Substantia nigra (tissue), 51 donors: ENCODE measurements at places on chromosomes 1 and 21.

GRCh38 chr1:110123224-110123623 lies 11.0 kb downstream of the UBL4B start:
- no peak for DNase-seq

GRCh38 chr1:27668808-27669723 lies 2.9 kb downstream of the IFI6 start:
- peak; percentile 55 for DNase-seq

- no peak for DNase-seq
These were observed 23.1 kb upstream of the PTPRF start for GRCh38 chr1:43507296-43508295.

DNA sequence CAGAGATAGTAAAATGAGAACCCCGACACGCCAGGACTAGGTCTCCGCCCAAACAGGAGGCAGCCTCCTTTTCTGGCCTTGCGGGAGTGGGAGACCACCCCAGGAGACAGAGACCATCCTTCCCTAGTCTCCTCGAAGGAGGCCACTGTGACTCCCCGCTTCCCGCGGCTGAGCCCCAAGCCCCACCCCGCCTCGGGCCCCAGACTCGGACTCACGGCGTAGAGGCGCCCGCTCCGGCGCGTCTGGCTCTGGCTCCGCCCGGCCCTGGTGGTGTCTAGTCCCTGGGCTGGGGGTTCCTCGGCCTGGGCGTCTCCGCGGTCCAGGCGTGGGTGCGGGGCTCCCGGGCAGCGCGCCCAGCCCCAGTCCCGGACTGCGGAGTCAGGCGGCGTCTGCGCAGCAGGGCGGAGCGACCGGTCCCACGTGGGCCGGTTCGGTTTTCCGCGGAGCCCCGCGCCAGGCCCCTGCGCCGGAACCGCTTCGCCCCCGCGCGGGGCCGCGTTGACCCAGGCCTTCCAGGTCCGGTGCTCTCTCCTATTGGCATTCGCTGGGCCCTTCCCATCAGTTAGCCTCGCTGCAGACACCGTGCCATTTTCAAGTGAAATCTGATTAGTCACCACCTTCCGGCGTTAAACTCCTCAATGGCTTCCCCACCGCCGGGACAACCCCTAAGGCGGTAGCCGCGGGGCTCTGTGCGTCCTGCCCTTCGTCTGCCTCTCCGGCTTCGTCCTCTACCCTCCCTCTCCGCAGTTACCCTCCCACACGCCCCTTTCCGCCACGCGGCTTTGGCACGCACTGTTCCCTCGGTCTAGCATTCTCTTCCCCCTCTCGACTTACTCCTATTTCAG lies at the start of gene C1orf216:
Gene C1orf216, minus strand, starts transcription at position 393 of the 845 bp plus-strand sequence. CDS start 2,563 bp downstream, outside the sequence.
- DNase-seq = peak; percentile 80

DNA sequence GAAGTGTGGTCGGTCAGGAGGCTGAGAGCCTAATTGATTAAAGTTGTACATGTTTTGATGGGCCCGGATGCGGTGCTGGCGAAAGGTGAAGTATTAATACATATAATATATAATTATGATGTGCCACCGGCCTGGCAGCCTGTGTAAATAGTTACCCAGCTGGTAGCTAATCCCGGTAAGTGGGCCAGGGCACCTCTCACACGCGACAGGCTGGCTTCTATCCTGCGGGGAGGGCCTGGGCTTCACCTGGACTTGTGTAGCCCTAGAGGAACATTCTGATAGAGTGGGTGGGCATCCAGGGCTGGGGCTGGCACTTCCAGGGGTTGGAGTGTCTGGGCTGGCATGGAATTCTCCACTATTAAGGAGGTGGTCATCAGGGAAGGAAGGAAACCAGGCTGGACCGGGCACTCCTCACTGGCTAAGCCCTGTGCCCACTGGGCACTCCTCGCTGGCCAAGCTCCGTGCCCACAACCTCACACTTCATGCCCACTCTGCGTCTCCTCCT lies 48.3 kb downstream of the IGSF21 start:
- no peak for DNase-seq

- no peak for DNase-seq
These were observed 105.2 kb downstream of the EDEM3 start for GRCh38 chr1:184649451-184649888.

DNA sequence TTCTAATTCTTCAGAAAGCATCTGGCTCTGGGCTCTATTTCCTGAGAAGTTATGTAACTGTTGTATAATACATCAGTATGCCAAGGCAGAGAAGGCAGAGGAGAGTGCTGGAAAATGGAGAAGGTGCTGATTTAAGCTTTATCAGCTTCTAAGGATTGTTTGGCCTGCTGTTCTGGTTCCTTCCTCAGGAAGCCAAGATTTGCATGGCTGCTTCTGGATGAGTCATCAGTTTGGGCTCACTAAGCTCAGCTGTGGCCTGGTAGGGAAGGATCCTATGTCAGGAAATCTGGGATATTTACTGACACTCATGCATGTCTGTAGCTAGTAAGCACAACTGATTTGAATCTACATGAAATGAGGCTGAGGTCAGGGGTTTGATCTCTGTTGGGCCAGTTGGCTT lies 73.2 kb upstream of the ADGRL4 start:
- no peak for DNase-seq

- DNase-seq = no peak
These were observed 13.8 kb downstream of the DSCAM start for GRCh38 chr21:40833184-40833583.

- DNase-seq = no peak
These were observed 45.3 kb downstream of the PUM1 start for GRCh38 chr1:31020007-31020790.
